T-cell (primary cell): ENCODE measurements at places on chromosomes 12 and 14. TPM values are rescaled to one million over a fixed set of nuclear protein-coding genes. Genes with fewer than 3 reads are reported as not detected.

DNA sequence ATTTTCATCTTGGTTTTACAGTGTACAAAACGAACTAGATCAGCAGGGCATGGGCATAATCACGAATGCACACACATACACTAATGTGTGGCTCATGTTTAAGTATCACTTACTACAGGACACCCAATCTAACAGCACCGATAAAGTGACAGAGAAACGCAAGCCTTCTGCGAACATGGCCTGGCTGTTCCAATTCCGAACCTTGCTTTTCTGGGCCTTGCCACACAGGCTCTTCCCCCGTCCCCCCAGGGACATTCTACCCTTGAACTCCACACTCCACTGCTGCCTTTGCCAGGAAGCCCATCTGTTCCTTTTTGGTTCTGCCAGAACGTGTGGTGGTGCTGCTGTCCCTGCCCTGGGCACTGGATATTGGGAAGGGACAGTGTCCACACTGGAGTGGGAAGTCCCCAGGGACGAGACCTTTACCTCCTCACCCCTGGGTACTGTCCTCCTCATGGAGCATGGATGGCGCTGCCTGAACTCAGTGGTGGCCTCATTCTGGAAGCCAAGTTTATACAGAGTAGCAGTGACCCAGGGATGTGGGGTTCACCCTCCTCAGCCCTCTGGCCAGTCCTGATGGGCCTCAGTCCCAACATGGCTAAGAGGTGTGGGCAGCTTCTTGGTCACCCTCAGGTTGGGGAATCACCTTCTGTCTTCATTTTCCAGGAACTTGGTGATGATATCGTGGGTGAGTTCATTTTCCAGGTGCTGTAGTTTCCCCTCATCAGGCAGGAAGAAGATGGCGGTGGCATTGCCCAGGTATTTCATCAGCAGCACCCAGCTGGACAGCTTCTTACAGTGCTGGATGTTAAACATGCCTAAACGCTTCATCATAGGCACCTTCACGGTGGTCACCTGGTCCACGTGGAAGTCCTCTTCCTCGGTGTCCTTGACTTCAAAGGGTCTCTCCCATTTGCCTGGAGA is 7.9 kb downstream of the SERPINA1 start:
- no peak for DNase-seq

GRCh38 chr14:23632461-23633159 is 3.6 kb upstream of the DHRS2 start:
- no peak for DNase-seq

- no peak for DNase-seq
Observed at GRCh38 chr12:55684761-55685370, 22.8 kb downstream of the ITGA7 start.

GRCh38 chr14:76085358-76085757 is 66.4 kb upstream of the GPATCH2L start:
- DNase-seq: no peak

- peak; percentile 24 for DNase-seq
Observed at GRCh38 chr14:64549791-64550620, at the start of gene PPP1R36. Gene PPP1R36, plus strand, starts transcription at chr14:64549961. Its CDS starts 37 bp downstream, at chr14:64549998.

DNA sequence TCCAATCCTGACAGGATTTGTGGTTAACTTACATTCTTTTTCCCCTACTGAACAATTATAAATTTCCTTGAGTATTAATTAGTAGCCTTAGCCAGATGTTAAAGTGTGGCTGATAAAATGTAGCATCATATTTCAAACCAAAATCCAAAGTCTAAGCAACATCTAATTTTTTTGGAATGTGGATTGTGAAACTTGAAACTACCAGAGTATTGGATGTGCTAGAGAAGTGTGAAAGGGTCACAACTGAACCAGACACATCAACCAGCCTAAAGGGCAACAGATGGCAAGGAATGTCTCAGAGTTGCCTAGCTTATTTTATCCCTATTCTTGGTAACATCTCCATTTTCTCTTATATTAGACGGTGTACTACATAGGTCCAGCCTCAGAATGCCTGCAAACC is 153.1 kb upstream of the DCN start:
- DNase-seq: no peak

DNA sequence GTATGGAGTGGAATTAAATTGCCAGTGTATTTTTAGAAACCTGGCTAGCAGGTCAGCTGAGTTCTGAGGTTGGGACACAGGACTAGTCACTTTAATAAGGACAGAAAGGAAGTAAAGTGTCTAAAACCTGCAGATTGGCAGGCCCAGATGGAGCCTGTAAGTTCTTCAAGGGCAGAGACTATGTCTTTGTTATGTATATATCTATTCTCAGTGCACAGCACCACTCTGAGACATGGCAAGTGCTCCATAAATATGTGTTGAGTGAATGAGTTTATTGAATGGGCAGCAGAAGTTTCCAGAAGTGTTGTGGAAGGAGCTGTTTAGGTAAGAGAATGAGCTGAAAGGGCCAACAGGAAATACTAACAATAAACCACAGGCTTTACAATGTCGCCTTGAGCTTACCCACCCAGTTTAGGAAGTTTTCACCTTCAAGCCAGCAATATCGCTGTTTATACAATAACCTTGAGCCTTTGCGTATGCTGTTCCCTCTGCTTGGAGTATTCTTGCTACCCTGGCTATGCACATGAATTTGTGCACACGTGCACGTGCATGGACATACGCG is 109.5 kb upstream of the TMPO start:
- no peak for DNase-seq

GRCh38 chr12:122983789-122984515 is 3.5 kb downstream of the ARL6IP4 start:
- DNase-seq: no peak

The PTPRO gene
- 1.1 TPM for total RNA-seq

DNA sequence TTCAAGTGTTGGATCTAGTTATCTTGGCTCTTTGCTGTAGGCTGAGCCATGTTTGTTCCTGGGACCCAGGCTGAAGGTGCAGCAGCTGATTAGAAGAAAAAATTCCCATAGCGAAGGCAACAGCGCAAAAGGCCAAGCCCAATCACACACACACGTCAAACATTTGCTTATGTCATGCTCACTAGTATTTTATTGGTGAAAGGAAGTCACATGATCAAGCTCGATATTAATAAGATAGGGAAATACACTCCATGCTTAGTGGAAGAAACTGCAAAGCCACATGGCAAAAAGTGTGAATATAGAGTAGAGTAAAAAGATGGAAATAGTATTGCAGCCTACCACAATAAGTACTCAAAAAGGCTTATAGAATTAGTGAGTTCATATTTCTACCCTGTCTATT is 373.5 kb upstream of the FAR2 start:
- DNase-seq: no peak

DNA sequence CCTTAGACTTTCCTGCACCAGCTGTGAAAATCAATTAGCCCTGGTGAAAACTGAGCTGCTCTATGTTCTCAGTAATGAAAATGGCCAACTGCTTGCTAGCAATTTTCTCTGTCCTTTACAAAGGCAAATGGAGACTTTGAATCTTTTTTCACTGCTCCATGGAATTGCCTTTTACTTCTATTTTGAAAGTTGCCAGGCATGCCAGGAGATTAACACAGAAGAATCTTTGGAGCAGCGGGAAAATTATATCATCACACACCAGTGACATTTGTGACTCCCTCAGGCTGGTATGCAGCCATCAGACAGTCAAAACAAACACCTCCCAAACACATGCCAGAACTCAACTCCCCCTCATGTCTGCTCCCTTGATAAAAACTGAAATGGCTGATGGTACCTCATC is 872.0 kb upstream of the FLRT2 start:
- no peak for DNase-seq

- no peak for DNase-seq
Observed at GRCh38 chr14:21347201-21347600, 36.6 kb downstream of the SUPT16H start.

DNA sequence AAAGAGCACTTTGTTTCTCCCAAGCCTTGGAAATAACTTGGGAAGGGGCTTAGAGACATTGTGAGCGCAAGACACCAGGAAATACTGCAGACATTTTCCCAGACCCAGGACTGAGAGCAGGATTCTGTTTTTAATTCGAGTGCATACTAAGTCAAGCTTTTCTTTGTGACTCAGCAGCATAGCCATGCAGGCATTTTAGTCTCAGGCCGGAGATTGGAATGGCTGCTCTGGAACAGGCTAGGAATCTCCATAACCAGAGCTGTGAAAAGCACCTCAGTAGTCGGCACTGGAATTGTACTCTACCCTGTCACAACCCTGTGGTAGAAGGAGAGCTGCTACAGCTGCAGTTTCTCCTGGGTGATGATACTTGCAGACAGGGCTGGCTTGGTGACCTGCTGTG is 28.9 kb upstream of the GARIN6 start:
- DNase-seq: no peak

DNA sequence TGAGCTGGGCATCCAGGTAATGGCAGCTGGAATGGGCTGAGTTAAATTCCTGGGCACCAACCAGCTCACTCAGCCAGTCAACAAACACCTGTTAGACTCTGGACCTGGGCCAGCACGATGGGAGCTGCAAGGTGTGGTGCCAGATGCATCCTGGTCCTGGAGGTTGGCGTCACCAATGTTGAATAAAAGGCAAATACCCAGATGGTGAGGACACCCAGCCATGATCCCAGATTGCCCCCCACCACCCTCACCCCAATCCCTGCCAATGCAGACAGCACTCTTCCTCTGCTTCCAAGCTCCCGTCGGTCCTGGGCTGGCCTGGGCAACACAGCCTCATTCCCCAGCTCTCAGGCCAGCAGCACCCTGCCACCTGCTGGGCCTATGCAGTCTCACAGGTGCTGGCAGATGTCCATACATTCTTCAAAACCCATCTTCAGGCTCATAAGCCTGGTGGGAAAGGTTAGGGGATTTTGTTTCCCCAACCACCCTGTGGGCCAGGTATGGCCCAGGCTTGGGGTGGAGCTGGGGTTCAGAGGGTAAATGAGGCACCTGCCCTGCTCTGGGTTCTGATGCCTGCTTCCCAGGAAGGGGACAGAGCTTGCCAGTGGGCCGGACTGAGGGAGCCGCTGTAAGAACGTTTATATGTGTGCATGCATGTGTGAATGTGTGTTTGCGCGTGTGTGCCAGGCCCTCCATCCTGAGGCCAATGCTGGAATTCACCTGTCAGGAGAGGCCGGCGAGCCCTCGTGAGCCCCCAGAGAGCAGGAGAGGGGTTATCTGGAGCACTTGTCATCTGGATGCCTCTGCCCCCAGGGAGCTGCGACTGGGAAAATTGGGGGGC is 58.0 kb downstream of the LGMN start:
- DNase-seq: no peak

GRCh38 chr14:35213143-35213788 is 78.9 kb upstream of the PSMA6 start:
- no peak for DNase-seq
